ENCODE measurements at places on chromosomes 1 and 21.

- peak; percentile 11 for DNase-seq
These were observed 54.1 kb upstream of the SAMD11 start for GRCh38 chr1:869499-870244.

DNA sequence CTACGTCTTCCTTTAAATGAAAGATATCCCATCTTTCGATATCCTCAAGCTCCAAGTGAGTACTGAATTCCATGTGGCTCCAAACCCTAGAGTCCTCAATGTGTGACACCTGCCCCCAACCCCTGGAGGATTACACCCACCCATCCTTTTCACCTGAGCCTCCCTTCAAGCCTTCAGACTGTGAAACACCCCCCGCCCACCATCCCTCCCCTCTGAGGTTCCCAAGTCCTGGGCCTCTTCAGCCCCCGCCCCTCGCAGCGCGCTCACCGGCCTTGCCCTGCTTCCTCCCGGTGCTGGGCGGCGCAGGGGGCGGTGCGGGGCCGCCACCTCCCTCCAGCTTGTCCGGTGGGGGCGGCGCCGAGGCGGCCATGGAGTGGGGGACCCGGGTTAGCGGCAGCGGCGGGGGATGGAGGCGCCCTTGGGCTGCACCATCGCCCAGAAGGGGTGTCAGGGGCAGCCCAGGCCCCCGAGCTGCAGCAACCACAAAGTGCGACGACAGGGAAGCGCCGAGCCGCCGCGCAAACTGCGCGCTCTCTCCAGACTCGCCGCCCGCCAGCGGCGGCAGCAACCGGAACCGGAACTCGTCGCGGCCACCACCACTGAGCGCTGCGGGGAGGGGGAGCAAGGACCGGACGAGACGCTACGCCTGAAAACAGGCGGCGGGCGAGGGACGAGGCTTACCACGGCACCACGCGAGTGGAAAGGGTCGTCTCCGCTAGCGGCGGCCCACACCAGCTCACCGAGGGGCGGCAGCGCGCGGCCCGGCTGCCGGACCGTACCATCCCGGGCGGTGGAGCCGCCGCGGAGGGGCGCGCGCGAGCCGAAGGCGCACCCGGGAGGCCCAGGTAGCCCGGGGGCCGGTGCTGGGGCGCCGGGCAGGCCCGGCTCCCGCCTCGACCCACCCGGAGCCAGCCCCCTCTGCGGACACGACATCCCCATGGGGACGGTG lies at the start of gene PYGO2:
Gene PYGO2, minus strand, starts transcription at position 576 of the 949 bp plus-strand sequence. Its CDS starts 206 bp downstream, at position 370.
- DNase-seq, result peak; percentile 66

DNA sequence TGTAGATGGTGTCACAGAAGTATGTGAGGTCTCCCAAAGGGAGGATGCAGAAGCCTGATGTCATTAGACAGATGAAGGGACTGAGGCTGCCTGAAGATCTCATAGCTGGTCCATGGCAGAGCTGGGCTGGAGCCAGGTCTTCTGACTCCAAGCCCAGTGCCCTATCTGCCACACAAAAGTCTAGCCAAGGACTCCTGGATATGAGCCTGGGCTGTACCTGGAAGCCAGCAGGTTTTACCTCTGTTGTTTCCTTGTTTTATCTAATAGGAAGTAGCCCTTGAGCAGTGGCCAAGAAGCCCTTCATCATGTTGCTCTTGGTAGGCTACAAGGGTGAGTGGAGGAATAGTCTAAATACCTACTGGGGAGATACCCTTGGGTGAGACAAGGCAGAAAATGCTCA lies 74.4 kb upstream of the SLC44A3 start:
- DNase-seq, result no peak

DNA sequence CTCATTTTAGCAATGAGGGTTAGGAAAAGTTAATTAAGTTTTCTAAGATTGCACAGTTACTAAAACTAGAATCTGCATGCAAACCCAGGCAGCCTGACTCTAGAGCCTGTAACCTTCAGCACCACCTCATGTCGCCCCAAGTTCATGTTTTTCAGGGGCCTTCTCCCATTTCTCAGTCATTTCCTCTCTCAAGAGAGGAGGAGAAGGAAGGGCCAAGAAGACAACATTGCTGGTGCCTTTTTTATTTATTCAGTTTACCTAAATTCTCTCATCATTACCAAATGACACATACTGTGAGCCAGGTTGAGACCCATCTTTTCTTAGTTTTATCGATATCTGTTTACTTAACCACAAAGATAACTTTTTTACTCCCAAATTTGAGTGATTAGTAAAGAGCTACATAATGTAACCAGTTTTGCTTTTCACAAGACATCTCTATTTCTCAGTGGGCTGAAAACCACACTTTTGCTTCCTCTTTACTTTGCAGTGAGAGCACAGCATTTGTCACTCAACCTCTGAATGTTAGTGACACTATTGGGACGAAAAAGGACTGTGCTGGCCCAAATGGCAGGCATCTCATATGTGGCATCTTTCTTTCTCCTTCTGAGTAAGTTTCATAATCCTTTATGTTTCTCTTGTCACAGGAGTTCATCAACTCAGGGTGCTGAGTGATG lies at the start of gene CD101:
Gene CD101, plus strand, starts transcription at position 507 of the 674 bp plus-strand sequence. Its CDS starts 58 bp downstream, at position 565.
- DNase-seq, result no peak
